Activated CD4-positive, alpha-beta T cell treated with anti-CD3 and anti-CD28 coated beads for 24 hours (primary cell): ENCODE measurements at places on chromosomes 1 and 21.

GRCh38 chr1:6614019-6614928 is 743 bp downstream of the PHF13 start:
- no peak for DNase-seq

GRCh38 chr1:159439422-159439821 is at the start of gene OR10J1:
Gene OR10J1 (plus strand): TSS chr1:159439722. CDS start chr1:159439792, 70 bp downstream.
- DNase-seq, result no peak

GRCh38 chr1:224720216-224720615 is 104.1 kb downstream of the CNIH3 start:
- DNase-seq, result no peak

DNA sequence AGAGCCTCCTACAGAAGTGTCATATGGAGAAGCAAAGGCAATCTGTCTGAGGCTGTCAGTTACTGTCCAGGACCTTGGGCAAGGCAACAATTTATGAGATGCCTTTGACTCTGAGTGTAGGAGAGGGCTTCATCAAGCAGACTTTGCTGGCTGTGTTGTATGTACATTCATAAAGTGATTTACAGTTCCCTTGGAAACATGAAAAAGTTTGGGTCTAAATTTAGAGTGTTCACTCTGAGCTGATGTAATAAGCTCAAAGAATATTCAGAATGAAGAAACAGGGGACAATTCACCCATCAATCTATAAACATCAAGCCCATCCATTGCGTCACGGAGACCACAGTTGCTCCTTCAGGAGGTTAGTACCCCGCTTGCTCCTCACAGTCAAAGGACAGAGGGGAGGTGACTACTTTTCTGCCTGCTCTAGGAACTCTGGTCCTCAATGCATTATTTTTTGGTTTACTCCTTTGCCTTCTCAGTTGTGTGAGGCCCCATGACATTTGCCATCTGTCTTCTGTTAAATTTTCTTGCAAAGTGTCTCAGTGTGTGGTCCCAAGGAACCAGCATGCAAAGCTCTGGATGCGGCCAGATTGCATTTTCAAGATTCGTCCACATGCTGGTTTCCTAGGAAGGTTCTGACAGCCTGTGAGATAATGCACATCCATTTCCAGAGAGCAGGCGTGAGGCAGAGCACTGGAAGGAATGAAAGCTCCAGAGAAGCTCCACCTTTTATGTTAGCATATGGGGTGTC is 241.1 kb upstream of the KIAA0040 start:
- DNase-seq, result no peak

DNA sequence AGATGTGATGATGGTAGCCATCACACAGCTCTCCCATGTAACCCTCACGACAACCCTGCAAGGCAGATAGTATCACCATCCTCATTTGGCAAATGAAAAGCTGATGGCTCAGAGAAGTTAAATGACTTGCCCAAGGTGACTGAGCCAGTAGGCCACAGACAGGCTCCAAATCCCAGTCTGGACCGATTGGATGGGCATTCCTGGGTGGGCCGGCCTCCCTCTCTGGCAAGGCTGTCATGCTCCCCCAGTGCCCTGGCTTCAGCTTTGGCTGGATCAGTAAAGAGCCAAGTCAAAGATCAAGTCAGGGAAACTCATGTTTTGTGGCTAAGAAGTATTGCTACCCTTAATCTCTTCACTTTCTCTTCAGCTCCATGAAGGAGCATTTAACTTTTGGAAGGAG is 41.2 kb downstream of the CDCP2 start:
- no peak for DNase-seq

- peak; percentile 10 for DNase-seq
Measured at GRCh38 chr1:11731691-11732283, 4.1 kb upstream of the AGTRAP start.

- DNase-seq, result no peak
Measured at GRCh38 chr1:109083923-109084322, 6.6 kb upstream of the TMEM167B start.
